ENCODE measurements at places on chromosomes 3 and 15.

- no peak for DNase-seq
Observed at GRCh38 chr15:31236184-31237042, 90.2 kb upstream of the KLF13 start.

DNA sequence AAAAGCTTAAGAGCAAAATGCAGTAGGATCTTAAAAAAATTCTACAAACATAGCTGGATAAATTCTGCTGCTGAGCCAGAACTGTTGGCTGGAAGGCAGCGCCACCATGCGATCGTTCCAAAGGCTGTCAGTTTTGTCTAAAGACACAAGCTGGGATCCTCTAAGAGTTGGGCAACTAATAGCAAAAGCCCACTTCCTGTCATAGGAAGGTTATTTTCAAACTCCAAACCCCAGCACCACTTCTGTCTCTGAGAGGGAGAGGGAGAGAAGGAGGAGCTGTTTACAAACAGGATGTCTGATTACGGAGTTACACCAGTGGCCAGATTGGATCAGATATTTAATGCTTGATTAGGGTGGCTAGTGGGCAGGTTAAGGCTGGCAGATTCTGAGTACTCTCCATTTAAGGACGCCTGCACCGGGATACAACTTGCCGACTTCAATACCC, 44.0 kb downstream of the EIF4E3 start:
- no peak for DNase-seq

DNA sequence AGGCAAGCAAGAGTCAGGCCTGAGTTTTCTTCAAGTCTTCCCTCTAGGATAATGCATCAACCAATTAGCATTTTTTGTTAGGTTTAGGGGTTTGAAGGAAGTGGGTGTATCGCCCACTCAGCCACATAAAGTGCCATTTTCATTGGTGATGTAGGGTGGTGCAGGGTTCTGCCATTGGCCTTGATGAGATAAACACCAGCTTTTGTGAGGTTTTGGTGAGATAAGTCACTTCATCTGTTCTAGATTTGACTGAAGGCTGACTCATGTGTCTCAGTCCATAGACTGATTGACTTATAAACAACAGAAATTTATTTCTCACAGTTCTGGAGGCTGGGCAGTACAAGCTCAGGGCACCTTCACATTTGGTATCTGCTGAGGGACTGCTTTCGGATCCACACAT, 84.5 kb upstream of the C3orf80 start:
- DNase-seq: no peak

DNA sequence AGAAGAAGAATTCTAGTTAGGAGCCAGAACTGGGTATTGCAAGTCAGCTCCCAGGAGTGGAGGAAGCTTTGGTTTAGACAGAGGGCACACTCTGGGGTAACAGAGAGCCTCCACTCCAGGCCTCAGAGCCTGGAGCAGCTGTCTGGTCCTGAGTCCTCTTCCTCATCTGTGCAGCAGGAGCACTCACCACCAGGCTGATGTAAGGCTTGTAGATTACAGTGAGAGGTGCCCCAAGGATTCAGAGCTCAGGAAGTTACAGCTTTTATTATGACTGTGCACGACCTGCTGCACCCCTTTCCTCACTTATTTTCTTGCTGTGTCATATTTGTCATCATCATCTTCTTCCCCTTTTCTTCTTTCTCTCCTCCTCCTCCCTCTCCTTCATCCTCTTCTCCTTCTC, 210.4 kb downstream of the ATP10A start:
- no peak for DNase-seq

GRCh38 chr15:88878720-88879184, 16.6 kb downstream of the HAPLN3 start:
- peak; percentile 52 for DNase-seq

DNA sequence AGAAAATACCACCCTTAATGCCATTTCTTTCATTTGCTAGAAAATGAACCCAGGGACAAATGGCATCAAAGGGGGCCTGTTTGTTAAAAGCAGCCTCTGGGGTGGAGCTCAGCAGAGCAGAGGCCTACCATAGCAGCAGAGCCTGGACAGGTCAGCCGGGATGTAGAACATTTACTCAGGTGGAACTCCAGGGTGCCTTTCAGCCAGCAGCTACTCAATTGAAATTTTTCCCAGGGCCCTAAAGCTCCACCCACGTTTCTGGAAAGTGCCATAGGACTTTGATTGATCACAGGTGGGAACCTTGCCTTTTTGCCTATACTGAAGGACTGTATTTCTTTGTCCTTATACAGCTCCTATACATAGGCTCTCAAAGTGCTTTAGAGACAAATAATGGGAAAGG, 74.5 kb upstream of the C15orf61 start:
- no peak for DNase-seq

GRCh38 chr15:40379853-40380252, 2.7 kb upstream of the KNSTRN start:
- DNase-seq: no peak

- DNase-seq: peak; percentile 83
Observed at GRCh38 chr3:172749230-172749965, 1.1 kb upstream of the ECT2 start.

GRCh38 chr3:117756563-117756962, 1047.0 kb downstream of the TUSC7 start:
- no peak for DNase-seq

GRCh38 chr3:53257465-53257864, 1.6 kb upstream of the TKT start:
- no peak for DNase-seq

DNA sequence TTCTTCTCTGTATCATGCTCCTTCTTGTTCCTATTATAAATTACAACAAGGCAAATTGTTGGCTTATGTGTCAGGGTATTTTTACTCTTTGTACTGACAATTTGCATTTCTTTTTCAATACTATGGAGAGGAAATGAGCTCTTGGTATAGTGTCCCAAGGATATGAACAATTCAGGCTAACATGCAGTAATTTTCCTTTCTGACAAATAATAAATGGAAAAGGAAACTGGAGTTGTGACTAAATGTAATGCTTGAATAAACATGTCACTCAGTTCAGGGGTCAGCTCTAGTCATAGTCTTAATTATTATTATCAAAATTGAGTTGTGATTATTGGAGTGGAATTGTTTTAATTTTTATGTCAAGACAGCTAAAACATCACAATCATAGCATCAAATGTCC, 256.0 kb upstream of the ZPLD1 start:
- no peak for DNase-seq

DNA sequence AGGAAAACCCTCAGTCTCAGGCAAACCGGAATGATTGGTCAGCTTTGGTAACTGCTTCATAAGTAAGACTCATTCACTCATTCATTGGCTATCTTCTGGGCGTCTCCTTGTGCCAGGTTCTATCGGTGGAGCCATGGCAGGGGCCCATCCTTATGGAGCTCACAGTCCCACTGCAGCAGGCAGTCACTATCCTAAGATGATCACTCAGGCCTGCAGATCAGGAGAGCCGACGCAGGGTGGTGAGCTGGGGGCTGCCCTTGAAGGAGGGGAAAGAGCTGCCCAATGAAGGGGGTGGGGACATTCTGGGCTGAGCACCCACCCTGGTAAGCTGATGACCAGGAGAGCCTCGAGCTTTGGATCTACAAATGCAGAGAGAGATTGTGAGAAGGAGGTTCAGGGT, 20.5 kb upstream of the FGD5 start:
- no peak for DNase-seq

DNA sequence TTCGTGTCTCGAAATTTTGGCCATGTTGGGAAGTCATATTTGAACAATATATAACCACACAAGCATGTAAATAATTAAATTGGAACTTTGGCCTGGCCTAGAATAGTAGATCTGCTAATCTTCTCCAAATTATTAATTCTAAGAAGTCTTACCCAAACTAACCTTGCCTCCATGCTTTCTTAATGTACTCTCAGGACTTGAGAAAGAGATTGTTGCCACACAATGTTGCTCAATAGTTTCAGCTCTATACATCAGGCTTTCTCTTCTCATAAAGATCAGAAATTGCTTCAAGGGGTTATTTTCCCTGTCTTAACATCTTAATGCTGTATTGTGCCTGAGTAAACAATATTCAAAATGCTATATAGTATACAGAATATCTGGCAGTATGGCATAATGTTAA, 202.7 kb upstream of the LRIG1 start:
- no peak for DNase-seq

DNA sequence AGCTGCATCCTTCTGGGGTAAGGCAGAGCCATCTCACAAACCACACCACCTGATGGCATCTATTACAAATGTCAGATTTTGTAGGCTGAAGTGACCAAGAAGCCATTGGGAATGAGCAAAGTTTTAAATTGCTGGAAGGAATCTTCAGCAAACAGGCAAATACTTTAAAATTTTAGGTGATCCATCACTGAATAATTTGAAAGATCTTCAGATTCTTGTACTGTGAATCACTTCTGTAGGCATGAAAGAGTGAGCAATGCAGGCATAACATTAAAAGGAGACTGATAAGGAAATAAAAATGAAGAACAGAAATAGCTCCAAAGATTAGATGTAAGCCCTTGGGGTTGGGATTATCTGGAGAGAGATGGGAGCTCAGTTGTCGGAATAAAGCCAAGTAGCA, 36.0 kb upstream of the ALDH1L1 start:
- DNase-seq: no peak

DNA sequence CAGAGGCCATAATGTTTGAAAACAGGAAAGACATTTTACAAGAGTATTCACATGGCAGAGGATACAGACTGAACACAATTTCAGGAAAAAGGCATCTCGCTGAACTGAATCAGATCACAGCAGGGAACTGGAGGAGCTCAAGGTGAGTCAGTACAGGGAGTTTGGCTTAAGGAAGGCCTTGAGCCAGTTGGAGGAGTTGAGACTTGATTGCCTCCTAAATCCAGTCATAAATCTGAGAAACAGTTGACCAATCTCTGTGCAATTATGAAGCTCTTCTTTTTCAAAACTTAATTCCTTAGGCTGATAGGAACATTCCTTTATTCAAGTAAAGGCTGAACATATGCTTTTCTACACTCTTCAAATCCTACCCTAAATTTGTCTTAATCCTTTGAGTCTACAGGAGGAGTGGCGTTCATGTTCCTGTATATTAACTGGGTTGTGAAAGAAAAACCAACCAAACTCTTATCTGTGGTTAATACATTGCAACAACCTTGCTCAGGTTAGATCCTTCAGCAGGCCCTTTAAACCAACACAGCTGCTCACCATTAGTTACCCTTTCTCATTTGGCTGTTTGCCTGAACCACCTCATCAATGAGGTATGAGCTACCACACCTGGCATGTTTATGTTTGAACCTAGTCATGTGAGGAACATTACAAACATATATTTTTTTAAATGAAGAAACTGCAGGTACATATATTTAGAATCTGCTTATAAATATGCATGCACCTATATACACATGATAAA, 404.1 kb upstream of the ATP11B start:
- peak; percentile 98 for DNase-seq

DNA sequence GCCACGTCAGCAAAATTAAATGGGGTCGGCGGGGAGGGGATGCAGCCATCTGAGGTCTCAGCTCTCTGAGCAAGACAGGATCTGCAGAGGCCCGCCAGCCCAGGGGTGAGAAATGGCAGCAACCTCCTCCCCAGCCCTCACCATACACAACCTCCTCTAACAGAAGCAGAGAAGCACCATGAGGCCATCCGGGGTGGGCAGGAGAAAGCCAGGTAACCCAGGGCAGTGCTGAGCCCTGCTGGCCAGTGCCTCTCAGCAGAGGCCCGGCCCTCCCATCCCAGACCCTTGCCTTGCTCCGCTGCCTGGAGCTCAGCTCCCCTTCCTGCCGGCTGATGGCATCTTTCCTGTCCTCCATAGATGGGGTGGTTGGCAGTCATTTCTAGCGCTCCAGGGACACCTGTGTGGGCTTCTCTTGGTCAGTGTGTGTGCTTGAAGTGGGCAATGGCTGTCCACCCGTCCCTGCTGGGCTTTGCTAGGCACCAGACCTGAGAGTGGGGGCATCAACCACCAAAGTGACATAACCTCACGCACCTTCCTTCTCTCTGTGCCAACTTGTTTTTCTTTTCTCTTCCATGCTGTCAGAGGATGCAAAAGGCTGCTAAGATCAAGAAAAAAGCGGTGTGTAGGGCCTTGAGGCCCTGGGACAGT, 175.8 kb downstream of the NSMCE3 start:
- DNase-seq: no peak

DNA sequence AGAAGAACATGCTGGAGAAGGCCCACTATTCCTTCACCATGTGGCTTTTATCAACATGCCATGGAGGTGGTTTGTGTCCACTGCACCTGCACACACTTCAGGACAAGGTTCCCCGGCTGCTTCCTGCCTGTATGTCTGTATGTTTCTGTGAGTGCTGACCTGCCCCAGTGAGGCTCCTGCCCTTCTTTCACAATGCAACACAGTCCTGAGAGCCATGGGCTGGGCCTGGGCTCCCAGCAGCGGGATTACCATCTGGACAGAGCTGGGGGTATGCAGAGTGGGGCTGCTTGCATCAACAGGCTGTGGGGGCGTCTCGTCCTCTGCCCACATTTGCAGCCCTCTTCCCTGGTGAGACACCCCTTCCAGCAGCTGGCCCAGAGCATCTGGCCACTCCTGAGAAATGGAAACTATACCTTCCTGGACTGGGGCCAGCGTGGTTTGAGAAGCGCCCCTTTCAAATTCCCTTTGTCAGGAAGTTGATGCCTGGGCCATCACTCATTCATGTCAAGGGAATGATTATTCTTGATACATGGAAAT, 29.3 kb upstream of the C15orf39 start:
- DNase-seq: no peak

DNA sequence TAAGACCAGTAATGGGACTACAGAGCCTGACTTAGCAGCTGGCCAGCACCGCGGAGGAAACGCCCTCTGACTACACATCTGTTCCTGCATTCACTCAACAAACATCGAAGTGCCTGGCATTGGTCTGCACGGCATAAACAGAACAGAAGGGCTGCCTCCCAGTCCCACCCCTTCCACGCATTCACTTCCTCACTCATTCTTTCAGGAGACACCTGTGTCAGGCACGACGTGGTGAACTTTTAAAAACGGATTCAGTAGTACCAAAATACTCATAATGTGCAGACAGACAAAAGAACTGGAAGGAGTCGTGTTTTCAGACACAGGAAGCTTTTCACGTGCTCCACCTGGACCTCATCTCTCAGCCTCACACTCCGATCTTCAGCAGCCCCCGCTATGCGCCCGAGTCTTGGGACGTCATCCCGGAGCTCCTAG, 123.3 kb downstream of the XXYLT1 start:
- no peak for DNase-seq

- no peak for DNase-seq
Observed at GRCh38 chr3:27905625-27906024, 183.5 kb upstream of the EOMES start.

GRCh38 chr15:89761009-89761831, 10.2 kb upstream of the MESP1 start:
- no peak for DNase-seq

GRCh38 chr3:65961128-65961527, 77.6 kb downstream of the MAGI1 start:
- no peak for DNase-seq

DNA sequence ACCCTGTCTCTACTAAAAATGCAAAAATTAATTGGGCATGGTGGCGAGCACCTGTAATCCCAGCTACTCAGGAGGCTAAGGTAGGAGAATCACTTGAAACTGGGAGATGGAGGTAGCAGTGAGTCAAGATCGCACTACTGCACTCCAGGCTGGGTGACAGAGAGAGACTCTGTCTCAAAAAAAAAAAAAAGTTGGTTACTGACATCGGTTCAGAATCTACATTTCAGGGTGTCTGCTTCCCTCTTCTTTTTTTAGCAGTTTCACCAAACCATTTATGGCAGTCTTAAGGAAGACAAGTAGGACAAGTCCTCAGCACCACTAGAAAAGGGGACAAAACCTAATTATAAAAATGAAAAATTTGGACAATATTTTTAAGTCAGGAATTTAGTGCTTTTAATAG, 3.3 kb upstream of the USP4 start:
- no peak for DNase-seq

GRCh38 chr15:33968224-33968623, at the start of gene CHRM5:
TSS of gene CHRM5 (plus strand) at chr15:33968497. CDS start at chr15:34062718, 94,221 bp downstream.
- DNase-seq: no peak

All from NCI-H774 (cell line).